ENCODE measurements at places on chromosomes 5 and 9.

GRCh38 chr9:112348257-112349007 is 15.0 kb upstream of the PTBP3 start:
- DNase-seq: no peak

- DNase-seq: peak; percentile 60
Measured at GRCh38 chr5:139273572-139274289, 19.8 kb upstream of the MATR3 start.

- peak; percentile 55 for DNase-seq
Measured at GRCh38 chr5:5886812-5887486, 464.5 kb downstream of the ICE1 start.

GRCh38 chr9:68739621-68740174 is 34.7 kb downstream of the PIP5K1B start:
- no peak for DNase-seq

DNA sequence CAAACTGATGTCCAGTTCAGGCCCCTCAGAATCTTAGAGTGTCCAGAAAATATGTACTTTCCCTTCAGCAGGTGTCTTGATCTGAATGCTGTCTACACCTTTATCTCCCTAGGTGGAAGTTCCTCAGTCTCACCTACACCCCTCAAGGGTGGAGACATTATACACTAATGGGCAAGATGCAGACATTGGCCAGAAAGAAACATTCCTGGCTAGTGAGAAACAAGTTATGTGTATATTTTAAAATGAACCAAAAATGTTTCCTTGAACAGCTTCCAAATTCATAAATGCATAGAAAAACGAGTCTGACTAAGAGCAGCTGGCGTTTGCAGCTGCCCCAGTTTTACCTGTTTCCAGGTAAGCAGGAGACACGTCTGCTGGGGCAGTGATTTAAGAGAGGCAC is 140.5 kb upstream of the IRX4 start:
- DNase-seq: no peak

GRCh38 chr5:79025054-79025472 is 40.0 kb upstream of the ARSB start:
- DNase-seq: peak; percentile 0

GRCh38 chr9:136856079-136856476 is 3.9 kb downstream of the MAMDC4 start:
- DNase-seq: no peak

DNA sequence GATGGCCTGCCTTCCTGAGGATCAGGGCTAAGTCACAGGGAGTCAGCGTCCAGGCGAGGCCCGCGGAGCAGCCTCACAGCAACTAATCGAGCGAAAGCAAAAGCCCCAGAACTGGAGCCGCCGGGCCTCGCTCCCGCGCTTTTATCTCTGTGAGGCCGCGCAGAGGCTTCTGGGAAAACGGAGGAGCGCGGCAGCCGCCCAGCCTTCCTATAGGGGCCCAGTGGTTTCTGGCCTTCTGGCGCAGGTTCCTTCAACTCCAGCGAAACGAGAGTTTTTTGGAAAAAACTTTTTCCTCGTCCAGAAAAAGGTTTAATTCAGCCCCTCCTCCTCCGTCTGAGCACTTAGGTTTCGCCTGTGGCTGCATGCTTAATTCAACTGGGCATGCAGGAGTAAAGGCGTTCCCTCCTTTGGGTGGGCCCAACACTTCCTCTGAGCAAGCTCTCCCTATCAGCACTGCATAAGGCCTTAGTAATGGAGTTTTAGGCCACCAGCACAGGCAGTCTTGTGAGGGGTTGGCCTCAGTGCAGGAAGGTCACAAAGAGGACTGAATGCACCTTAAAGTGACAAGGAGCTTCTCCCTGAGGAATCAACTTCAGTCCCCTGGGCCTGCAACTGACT is at the start of gene MEIKIN:
Gene MEIKIN, minus strand, starts transcription at position 113 of the 618 bp plus-strand sequence. CDS start 158 bp downstream, outside the sequence.
- no peak for DNase-seq

- DNase-seq: no peak
Measured at GRCh38 chr5:73352649-73353230, 95.8 kb downstream of the FOXD1 start.

DNA sequence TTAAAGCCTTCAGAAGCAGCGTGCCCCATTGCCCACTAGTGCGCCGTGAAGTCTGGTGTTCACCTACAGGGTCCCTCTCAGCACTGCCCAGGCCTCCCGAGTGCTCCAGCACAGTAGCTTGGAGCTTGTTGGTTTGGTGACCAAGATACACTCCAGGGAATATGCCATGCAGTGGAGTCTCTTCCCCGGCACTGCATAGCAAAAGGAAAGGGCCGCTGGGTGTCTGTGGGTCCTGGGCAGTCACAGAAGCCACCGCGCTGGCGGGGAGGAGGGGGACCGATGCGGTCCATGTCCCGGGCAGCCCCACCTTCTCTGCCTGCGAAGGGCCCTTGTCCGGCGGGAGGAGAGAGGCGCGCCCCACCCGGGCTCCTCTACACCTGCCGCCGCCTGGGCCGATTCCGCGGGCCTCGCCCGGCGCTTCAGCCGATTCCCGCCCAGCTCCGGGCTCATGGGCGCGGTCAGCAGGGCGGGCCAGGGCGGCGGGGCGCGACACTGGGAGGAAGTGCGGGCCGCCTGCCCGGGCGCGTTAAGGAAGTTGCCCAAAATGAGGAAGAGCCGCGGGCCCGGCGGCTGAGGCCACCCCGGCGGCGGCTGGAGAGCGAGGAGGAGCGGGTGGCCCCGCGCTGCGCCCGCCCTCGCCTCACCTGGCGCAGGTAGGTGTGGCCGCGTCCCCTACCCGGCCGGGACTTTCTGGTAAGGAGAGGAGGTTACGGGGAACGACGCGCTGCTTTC is at the start of gene SYK:
Gene SYK, plus strand, starts transcription at position 579 of the 732 bp plus-strand sequence. CDS start 42,080 bp downstream, outside the sequence.
- peak; percentile 66 for DNase-seq

- no peak for DNase-seq
Measured at GRCh38 chr9:109242014-109242413, 75.0 kb upstream of the FRRS1L start.

GRCh38 chr5:181221105-181221791 is 1.8 kb upstream of the TRIM41 start:
- no peak for DNase-seq

GRCh38 chr9:131834721-131835120 is 94.8 kb upstream of the RAPGEF1 start:
- DNase-seq: no peak

DNA sequence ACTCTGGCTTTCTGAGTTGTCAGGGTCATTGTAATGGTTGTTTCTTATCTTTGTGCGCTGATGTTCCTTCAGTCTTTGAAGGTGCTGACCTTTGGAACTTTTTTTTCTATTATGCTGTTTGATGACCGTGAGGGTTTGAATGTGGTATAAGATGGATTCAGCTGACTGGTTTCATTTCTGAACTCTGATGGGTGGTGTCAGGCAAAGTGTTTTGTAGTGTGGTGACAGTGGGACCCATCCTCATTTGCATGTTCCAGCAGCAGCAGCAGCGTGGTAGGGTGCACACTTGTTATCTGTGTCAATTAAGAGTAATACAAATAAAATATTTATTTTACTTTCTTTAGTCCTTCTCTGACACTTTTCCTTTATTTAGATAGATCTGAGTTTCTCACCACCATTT is 227.7 kb upstream of the PRR16 start:
- DNase-seq: no peak

DNA sequence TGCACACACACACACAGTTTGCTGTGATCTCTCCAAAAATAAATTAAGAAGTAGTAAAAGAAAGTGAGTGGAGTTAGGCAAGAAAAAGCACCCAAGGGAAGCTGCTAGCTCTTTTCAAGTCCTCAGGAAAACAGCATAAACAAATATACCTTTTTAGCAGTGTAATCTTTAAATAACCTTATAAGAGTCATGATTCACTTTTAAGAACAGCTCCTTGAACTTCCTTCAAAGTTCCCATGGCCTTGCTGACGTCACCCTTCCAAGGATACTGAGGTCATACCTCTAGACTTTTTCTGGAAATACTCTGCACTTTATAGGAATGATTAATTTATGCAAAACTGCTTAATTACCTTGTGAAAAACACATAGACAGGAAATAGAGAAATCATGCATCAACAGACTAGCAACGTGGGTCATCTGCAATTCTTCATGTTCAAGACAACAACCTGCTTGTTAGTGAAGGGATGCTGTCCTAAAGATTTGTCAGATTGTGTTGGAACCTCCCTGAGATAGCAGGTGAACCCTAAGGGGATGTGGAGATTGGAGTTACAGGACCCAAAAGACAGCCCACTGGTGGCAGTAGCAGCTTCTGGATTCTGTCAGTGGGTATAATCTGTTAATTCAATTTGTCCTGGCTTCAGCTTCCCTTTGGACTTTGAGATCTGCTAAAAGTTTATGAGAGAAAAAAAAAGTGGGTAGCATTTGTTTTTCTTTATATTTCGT is 229.0 kb downstream of the ELAVL2 start:
- no peak for DNase-seq

GRCh38 chr5:129973716-129974426 is 69.6 kb downstream of the CHSY3 start:
- DNase-seq: no peak

DNA sequence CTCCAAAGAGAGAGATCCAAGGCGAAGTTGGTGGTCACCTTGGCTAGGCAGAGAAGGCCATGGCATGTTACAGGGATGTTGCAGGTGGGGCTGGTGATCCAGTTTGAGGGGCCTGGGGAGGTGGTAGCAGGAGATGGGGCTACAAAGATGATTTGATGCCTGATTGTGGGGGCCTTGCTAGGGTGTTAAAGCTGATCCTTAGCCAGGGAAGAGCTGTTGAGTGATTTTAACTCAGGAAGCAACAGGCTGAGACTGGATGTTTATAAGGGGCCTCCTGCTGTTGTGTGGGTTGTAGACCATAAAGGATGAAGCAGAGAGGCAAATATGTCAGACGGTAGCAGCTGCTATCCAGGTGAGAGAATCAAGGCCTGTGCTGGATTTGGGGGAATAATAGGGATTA is 19.0 kb upstream of the SMAD5 start:
- no peak for DNase-seq

GRCh38 chr5:57711471-57711870 is 228.9 kb upstream of the ACTBL2 start:
- DNase-seq: no peak

DNA sequence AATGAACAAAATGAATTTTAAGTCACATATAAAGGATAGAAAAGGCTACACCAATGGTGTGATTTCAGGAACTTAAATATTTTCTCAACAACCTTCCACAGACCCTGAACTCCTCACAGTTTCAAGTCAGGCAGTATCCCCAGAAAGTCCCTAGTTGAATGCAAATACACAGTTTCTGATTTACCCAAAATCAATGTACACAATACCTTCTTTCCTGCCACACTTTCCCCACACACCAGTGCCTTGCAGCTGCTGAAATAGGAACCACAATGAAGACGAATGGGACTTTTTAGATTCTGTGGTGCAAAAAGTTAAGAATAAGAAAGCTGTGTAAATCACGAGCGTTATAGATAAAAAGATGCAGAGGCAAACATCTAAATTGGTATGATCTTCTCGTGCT is 552.4 kb upstream of the MEF2C start:
- DNase-seq: no peak

DNA sequence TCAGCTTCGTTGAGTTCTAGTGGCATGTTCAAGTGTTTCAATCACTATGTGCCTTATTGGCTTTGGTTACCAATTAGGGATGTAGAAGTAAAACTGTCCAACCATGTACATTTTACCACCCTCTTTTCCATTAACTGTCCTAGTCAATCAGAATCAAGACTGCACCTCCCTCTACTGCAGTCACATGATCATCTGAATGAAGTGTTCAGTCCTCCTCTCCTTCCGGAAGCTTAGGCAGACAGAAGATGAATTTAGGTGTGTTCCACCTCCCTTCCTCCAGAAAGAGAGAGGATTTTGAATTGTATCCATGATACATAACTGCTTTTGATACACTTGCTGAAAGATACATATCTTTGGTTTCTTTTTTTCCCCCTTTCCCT is 133.7 kb downstream of the ERCC6L2 start:
- no peak for DNase-seq

DNA sequence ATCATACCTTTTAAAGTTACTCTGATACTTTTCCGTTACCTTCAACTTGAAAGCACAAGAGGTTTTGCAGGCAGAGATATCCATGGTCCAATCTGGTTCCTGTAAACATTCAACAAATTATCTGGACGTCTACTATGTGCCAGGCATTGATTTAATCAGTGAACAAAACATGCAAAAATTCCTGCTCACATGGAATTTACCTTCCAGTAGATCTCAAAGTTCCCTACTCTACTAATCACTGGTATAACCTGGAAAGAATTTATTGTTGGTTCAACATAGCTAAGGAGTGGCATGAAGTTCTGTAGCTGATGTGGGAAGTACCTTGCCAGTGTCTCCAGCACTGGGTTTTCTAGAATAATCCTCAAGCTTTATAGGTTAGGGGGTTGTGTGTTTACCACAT is 9.8 kb downstream of the OCLN start:
- DNase-seq: no peak

GRCh38 chr5:88665750-88666215 is 217.2 kb downstream of the MEF2C start:
- DNase-seq: no peak

DNA sequence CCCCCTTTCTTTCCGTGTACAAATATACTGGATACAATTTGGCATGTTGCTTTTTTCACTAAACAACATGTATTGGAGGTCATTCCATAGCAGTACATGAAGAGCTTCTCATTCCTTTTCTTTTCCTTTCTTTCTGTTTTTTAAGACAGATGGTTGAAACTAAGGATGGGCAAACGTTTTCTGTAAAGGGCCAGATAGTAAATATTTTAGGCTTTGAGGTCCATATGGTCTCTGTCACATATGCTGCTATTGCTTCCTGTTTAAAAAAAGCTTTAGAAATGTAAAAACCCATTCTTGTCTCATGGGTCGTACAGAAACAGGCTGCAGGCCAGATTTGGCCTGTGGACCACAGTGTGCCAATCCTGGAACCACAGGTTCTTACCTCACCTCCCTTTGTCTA is 160.1 kb downstream of the ACER2 start:
- no peak for DNase-seq

DNA sequence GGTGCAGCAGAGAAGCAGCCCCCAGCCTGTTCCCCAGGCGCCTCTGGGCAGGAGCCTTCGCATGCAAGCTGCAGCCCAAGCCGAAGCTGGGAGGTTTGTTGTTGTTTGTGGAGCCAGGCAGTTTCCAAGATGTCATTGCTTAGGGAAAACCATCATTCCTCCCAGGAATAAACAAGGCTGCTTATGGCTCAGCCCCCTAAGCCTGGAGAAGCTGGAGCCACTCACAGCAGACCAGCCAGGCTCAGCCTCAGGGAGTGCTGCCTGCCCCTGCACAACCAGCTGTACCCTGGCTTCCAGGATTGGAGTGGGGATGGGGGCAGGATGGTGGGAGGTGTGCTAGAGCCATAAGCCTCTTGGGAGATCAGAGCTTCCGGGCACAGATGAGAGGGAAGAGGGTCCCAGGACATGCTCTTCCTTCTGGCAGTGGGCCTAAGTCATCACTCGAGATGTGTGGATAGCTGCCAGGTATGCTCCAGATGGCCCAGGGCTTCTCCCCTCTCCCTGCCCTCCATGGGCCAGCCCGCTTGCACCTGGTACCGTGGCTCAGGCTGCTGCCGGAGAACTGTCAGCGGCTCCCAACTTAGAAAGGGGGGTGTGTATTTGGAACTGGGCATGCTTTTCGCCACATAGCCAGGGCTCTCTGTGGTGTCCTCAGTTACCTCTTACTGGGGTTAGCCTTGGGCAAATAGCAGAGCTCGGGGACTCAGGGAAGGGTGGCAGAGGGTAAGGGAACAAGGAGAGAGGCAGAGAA is 105.2 kb downstream of the RGS3 start:
- DNase-seq: peak; percentile 38

GRCh38 chr9:17656889-17657288 is 78.0 kb downstream of the SH3GL2 start:
- no peak for DNase-seq
